Panc1 (cell line): ENCODE measurements at places on chromosomes 7 and 10. TPM values are rescaled to one million over a fixed set of nuclear protein-coding genes. Genes with fewer than 3 reads are reported as not detected.
A peak's percentile ranks its signal among the peaks of the same experiment; 100 is the strongest.

GRCh38 chr7:12162415-12163113 is 48.5 kb upstream of the TMEM106B start:
- H3K27me3 ChIP-seq, result no peaks in the 10 kb centered on the region
- DNase-seq, result peak; percentile 75
- H3K27ac ChIP-seq, result peak overlapping the region; percentile 98
- H3K36me3 ChIP-seq, result no peaks in the 10 kb centered on the region
- H3K4me3 ChIP-seq, result no peak overlapping the region

DNA sequence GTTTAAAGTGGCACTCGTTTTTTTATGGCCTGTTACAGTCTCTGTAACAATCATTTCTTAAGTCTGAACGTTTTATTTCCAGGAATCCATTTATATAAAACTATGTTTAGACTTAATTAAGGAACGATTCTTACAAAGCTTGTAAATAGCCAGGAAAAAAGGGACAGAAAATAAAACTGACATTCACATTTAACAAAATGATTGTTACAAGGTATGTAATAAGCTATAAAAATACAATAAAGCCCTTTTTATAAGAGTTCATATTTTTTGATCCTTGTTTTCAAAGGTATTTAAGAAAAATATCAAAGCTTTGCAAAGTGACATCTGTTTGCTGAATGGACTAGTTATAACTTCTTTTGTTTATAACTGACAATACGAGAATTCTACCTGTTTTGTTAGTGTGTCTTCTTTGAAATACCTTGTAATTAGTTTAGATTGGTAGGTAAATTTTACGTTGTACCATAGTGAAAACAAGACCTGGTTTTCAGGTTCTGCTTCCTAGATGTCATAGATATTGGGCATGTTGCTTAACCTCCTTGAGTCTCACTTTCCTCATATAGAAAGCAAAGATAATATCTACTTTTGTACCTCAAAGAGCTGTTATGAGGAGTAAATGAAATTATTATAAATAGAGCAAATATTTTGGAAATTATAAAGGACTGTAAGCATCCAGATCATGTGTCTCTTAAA is 25.8 kb downstream of the BTRC start:
- H3K27ac ChIP-seq, result no peak overlapping the region
- no peak overlapping the region for H3K4me3 ChIP-seq
- H3K27me3 ChIP-seq, result no peaks in the 10 kb centered on the region
- H3K4me1 ChIP-seq, result no peaks in the 10 kb centered on the region
- no peak for DNase-seq

DNA sequence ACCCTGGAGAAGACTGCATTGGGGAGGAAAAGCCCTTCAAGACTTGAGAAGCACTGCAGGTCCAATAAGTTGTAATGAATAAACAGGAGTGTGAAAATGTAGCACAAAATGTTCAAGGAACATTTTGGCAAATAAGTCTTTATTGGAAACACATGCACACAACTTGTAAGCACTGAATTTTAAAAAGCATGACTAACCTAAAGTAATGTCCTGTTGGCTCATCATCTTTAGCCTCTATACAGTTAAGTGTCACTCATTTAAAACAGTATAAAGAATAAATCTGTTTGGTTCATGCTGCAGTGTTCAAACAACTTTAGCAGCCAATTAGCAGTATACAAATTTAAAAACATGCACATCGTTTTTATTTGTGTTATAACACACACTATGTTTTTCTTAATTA is 108.6 kb downstream of the CDK6 start:
- no peak overlapping the region for H3K4me3 ChIP-seq
- 0 out of 2 replicates have a peak, but pooled peaks cover 4% of the 10 kb centered on the region for H3K36me3 ChIP-seq
- 0 out of 2 replicates have a peak overlapping the region, but pooled peaks have one; percentile 6 for H3K27ac ChIP-seq
- H3K4me1 ChIP-seq, result peaks cover 4% of the 10 kb centered on the region
- DNase-seq, result no peak

GRCh38 chr10:14612873-14613587 is 161.7 kb downstream of the FAM107B start:
- H3K4me3 ChIP-seq, result no peak overlapping the region
- no peaks in the 10 kb centered on the region for H3K36me3 ChIP-seq
- H3K4me1 ChIP-seq, result no peaks in the 10 kb centered on the region
- H3K27me3 ChIP-seq, result no peaks in the 10 kb centered on the region
- no peak for DNase-seq
- H3K27ac ChIP-seq, result no peak overlapping the region

GRCh38 chr7:157139111-157139809 is 534 bp downstream of the UBE3C start:
- DNase-seq, result no peak
- H3K36me3 ChIP-seq, result no peaks in the 10 kb centered on the region
- H3K27me3 ChIP-seq, result no peaks in the 10 kb centered on the region
- H3K4me1 ChIP-seq, result peaks cover 18% of the 10 kb centered on the region
- peak overlapping the region; percentile 63 for H3K4me3 ChIP-seq

GRCh38 chr7:103116991-103117390 is 31.9 kb downstream of the NAPEPLD start:
- H3K36me3 ChIP-seq, result peaks cover 4% of the 10 kb centered on the region; the same call in 1 of the 2 replicates
- H3K27ac ChIP-seq, result no peak overlapping the region
- no peak for DNase-seq
- no peak overlapping the region for H3K4me3 ChIP-seq
- H3K27me3 ChIP-seq, result no peaks in the 10 kb centered on the region
- H3K4me1 ChIP-seq, result no peaks in the 10 kb centered on the region

DNA sequence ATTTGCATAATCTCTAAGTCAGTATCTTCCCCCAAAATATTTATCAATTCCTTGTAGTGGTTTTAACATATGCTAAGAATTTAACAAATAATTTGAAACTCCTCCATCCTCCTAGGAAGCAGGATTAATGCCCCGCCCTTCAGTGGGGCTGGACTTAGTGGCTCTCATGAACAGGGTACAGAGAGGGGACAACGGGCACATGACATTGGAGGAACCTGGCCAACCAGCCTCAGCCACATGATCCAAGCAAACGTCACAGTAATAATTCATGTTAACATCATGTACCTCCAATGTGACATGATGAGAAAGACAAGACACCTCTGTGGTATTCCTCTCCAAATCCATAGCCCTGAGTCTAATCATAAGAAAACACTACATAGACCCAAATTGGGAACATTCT is 50.5 kb downstream of the NUDCD3 start:
- no peaks in the 10 kb centered on the region for H3K36me3 ChIP-seq
- H3K4me1 ChIP-seq, result no peaks in the 10 kb centered on the region
- no peak overlapping the region for H3K27ac ChIP-seq
- H3K4me3 ChIP-seq, result no peak overlapping the region
- H3K27me3 ChIP-seq, result no peaks in the 10 kb centered on the region

DNA sequence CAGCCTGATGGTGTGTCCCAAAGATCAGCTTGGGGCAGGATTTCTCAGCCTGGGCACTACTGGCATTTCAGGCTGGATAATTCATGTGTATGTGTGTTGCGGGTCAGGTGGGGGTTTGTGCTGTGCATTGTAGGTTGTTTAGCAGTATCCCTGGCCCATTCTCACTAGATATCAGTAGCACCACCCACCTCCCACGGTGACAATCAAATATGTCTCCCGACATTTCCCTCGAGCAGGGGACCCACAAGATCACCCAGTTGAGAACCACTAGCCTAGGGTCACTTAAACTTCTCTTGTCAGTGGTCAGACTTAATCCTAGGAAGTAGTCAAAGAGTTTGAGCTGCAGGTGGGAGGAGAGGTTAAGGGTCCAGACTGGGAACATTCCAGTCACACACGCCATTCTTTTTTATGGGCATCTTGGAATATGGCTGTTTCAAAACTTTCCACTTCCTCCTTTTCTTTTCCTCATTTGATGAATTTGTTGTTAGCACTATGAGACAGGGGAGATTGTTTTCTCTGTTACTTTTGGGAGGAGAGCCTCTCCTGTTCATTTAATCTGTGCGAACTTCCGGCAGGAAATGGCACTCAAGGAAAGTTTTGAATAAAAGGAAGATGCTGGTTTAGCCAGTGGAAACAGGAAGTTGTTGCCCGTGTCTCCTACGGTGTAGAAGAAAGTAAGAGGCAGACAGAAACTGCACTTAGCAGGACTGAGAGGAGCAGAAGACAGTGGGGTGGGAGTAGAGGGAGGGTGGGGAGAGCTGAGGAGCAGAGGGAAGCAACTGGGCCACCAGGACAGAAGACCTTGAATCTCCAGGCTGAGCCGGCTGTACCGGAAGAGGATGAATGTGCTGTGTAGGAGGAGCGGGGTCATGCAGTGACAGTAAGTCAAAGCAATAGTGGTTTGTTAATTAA is 17.6 kb upstream of the EXOC6 start:
- H3K4me3 ChIP-seq, result no peak overlapping the region
- DNase-seq, result no peak
- no peaks in the 10 kb centered on the region for H3K4me1 ChIP-seq
- H3K27me3 ChIP-seq, result no peaks in the 10 kb centered on the region
- no peaks in the 10 kb centered on the region for H3K36me3 ChIP-seq

GRCh38 chr10:118500477-118501104 is 94.9 kb downstream of the PRLHR start:
- H3K4me3 ChIP-seq, result no peak overlapping the region
- H3K27ac ChIP-seq, result no peak overlapping the region
- H3K27me3 ChIP-seq, result peaks cover 2% of the 10 kb centered on the region; the same call in 1 of the 2 replicates

DNA sequence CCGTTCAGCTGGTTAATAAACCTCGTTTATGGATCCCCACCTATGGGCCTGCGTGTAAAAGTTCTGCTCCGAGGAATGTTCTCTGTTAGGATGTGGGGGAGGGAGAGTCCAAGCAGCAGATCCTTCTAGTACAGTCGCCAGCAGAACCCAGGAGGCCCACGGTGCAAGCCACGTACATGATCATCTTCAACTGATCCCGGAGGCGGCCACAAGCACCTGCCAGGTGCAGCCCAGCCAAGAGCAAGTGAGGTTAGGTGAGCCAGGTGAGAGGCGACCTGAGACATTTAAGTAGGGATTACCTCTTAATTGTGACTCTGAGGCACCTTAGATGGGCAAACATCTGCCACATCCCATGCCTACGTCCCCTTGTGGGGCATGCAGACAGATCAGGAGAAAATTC is 18.0 kb upstream of the FGFR2 start:
- no peaks in the 10 kb centered on the region for H3K36me3 ChIP-seq
- DNase-seq, result no peak
- H3K4me3 ChIP-seq, result no peak overlapping the region
- H3K27ac ChIP-seq, result no peak overlapping the region

DNA sequence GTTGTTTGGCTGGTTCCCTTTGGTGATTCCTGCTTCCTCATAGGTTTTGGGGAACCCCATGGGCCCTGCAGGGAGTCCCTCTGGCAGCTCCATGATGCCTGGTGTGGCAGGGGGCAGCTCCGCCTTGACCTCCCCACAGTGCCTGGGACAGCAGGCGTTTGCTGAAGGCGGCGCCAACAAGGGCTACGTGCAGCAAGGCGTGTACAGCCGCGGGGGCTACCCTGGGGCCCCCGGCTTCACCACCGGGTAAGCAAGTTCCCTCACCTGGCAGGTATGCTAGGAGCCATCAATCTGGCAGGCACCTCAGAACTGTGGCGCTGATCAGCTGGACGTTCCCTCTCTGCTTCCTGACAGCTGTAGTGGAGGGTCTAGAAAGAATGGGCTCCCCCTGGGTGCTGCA is 8.3 kb downstream of the ZMIZ2 start:
- H3K4me3 ChIP-seq, result no peak overlapping the region
- DNase-seq, result no peak
- H3K27ac ChIP-seq, result no peak overlapping the region
- no peaks in the 10 kb centered on the region for H3K27me3 ChIP-seq
- H3K36me3 ChIP-seq, result no peaks in the 10 kb centered on the region; the same call in 1 of the 2 replicates

DNA sequence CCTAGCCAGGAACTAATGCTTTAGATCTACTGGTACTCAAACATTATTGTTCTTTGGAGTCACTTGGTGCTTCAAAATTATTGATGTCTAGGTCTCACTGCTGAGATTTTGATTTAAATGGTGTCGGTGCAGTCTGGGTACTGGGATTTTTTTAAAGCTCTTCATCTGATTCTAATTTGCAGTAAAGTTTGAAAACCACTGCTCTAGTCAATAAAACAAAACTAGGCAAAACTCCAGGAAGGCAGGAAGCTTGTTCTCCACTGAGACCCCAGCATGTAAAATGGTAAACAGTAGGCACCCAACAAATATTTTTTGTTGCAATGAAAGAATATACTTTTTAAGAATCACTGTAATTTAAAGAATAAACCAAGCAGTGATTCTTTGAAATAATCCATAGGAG is 49.7 kb downstream of the ADD3 start:
- H3K4me3 ChIP-seq, result no peak overlapping the region
- no peaks in the 10 kb centered on the region for H3K36me3 ChIP-seq
- DNase-seq, result no peak
- no peak overlapping the region for H3K27ac ChIP-seq
- no peaks in the 10 kb centered on the region for H3K4me1 ChIP-seq

The CCL26 gene
- total RNA-seq, result not detected

The TBX20 gene
- total RNA-seq, result not detected

The GCK gene
- 0.36 TPM for total RNA-seq

The DYNC1I1 gene
- 0.13 TPM for total RNA-seq

The CCDC136 gene
- 1.1 TPM for total RNA-seq

The WNT8B gene
- not detected for total RNA-seq
